IPS DF 6.9 (cell line): ENCODE measurements at places on chromosomes 5 and 9.

DNA sequence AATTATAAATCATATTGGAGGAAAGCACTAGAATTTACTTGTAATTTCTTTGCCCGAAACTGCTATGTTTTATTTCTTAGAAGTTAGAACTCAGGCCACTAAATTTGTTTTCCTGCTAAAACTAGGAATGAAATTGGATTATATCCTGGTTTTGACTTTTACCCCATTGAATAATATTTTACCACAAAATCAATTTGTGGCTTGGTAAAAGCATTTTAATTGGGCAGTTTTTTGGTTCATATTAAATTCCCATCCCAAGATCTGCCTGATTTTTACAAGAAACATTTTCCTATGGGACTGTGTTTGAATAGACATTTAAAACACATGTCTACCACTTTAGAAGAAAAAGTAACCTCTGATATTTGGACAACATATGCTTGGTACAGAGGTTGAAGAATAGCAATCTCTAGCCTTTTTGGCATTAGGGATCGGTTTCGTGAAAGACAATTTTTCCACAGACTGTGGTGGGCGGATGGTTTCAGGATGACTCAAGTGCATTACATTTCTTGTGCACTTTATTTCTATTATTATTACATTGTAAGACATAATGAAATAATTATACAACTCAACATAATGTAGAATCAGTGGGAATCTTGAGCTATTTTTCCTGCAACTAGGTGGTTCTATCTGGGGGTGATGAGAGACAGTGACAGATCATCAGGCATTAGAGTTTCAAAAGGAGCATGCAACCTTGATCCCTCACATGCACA is 565.6 kb downstream of the PRR16 start:
- H3K36me3 ChIP-seq: no peaks in the 10 kb centered on the region
- no peaks in the 10 kb centered on the region for H3K27me3 ChIP-seq
- DNase-seq: no peak

DNA sequence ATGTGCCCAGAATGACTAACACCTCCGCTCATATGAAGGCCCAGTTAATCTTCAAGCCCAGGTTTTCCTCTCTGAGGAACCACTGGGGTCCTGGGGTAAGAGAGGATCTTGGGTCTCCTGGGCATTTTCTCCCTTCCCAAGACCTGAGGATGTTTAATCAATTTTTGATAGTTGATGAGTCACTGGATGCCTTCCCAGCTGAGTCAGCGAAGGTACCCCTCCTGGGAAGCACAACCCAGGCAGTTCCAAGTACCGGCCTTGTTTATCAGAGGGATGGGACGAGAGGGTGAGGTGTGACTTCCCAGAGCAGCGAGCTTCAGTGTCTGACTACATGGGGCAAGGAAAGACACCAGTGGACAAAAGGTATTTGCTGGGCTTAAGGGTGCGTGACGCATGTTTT is 119.6 kb upstream of the IL12B start:
- H3K4me1 ChIP-seq: no peaks in the 10 kb centered on the region
- DNase-seq: no peak
- no peak overlapping the region for H3K27ac ChIP-seq
- H3K27me3 ChIP-seq: no peaks in the 10 kb centered on the region
- H3K4me3 ChIP-seq: no peak overlapping the region

DNA sequence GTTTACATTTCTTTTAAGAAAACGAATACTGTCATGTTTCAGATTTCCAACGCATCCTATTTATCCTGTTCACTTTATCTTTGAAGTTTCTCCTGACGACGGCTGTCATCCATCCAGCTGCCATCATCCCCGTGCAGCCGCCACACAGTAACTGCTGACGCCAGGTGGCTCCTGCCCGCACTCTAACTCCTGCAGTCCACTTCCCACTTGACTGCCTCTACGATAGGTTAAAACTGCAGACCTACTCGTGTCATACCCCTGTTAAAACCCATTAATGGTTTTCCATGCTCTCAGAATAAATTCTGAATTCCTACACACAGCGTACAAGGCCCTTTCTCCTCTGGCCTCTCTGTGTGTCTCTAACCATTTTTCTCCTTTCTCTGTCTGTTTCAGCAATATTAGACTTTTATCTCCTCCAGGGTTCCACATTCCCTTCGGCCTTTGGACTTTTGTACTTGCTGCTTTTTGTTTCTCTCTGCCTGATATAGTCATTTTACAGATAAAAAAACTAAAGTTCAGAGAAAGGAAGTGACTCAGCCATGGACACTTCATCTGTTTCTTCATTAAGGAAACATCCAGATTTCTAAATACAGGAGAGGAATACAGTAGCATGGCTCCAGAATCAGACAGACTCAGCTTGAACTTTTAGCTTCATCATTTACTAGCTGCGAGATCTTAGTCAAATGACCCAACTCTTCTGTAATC is 84.9 kb downstream of the ADAMTS12 start:
- H3K4me1 ChIP-seq: no peaks in the 10 kb centered on the region
- DNase-seq: no peak
- no peaks in the 10 kb centered on the region for H3K27me3 ChIP-seq
- no peak overlapping the region for H3K27ac ChIP-seq
- no peaks in the 10 kb centered on the region for H3K36me3 ChIP-seq

DNA sequence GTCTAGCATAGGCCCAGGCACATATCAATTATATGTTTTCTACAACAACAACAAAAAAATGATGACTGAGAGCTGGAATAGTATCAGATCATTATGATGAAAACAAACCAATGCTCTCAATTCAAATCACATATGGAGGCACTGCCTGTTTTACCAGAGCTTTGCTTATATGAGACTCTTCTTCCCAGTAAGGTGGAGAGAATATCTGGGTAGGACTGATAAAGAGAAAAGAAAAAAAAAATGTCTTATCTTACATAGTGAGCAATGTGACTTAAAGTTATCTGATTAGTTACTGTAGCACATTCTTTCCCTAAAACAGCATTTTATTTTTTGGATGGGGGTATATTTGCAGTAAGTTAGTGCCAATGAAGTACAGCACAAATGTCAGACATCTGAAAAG is 154.8 kb downstream of the RAB3C start:
- H3K4me3 ChIP-seq: no peak overlapping the region
- H3K27ac ChIP-seq: no peak overlapping the region
- DNase-seq: no peak
- no peaks in the 10 kb centered on the region for H3K36me3 ChIP-seq
- H3K27me3 ChIP-seq: no peaks in the 10 kb centered on the region

GRCh38 chr5:81749192-81749560 is 1.7 kb downstream of the SSBP2 start:
- H3K27me3 ChIP-seq: no peaks in the 10 kb centered on the region
- no peaks in the 10 kb centered on the region for H3K36me3 ChIP-seq
- H3K4me3 ChIP-seq: peak overlapping the region; percentile 83; the same call in 1 of the 2 replicates
- no peak for DNase-seq
- no peak overlapping the region for H3K27ac ChIP-seq

GRCh38 chr5:133900534-133901270 is 67.7 kb downstream of the C5orf15 start:
- H3K4me1 ChIP-seq: no peaks in the 10 kb centered on the region; the same call in 1 of the 2 replicates
- no peak for DNase-seq
- no peak overlapping the region for H3K4me3 ChIP-seq
- H3K27ac ChIP-seq: no peak overlapping the region
- H3K36me3 ChIP-seq: no peaks in the 10 kb centered on the region

- DNase-seq: no peak
- no peak overlapping the region for H3K4me3 ChIP-seq
- no peaks in the 10 kb centered on the region for H3K27me3 ChIP-seq
- H3K4me1 ChIP-seq: no peaks in the 10 kb centered on the region
- H3K36me3 ChIP-seq: no peaks in the 10 kb centered on the region
Observed at GRCh38 chr9:18595597-18595996, 121.6 kb downstream of the ADAMTSL1 start.

DNA sequence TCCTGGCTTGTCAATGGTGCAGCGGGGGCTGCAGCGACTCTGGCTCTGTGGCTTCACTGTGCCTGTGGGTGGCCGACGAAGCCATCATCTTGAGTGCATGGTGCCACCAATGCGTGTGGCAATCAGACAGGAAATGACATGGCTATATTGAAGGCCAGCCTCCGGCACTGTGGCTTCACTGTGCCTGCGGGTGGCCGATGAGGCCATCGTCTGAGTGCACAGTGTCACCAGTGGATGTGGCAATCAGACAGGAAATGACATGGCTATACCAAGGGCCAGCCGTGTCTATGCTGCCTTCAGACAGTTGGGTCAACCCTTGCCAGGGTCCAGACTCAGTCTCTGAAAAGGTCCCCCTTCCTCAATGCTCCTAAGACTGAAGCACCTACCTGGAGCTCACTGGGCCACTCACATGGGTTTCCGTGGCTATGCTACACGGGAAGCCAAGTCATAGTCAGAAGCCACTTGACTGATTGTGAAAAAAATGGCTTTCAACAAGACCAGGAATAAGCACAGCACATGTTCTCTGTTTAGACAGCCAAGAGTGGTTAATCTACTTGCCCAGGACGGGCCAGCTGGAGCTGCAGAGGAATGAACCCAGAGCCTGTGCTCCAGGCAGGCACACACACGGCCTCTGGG is 67.5 kb upstream of the S1PR3 start:
- DNase-seq: no peak
- H3K4me1 ChIP-seq: no peaks in the 10 kb centered on the region
- no peak overlapping the region for H3K27ac ChIP-seq
- no peak overlapping the region for H3K4me3 ChIP-seq
- H3K27me3 ChIP-seq: no peaks in the 10 kb centered on the region

DNA sequence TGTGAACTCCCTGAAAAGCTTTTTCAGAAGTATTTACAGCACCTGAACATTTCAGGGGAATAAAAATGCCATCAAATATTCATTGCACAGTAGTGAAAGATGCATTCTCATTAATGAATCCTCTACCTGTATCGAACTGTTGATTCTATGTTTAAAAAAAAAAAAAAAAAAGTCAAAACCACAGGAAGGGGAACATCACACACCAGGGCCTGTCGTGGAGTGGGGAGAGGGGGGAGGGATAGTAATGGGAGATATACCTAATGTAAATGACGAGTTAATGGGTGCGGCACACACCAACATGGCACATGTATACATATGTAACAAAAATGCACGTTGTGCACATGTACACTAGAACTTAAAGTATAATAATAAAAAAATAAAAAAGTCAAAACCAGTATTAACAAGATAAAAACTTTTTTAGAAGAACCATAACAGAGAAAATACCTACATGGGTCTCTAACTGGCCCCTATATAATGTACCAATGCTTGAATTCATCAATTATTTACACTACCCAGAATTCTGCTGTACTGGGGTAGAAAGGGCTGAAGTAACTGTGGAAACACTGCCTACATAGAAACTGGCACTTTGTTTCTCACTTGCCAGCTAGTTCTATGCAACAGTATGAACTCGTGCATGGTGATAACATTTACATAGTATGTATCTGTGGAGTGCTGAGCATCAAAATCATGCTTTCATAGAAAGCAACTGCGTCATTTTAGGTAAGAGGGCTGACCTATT is 48.9 kb downstream of the GNAQ start:
- no peaks in the 10 kb centered on the region for H3K27me3 ChIP-seq
- H3K27ac ChIP-seq: no peak overlapping the region
- H3K4me3 ChIP-seq: no peak overlapping the region

DNA sequence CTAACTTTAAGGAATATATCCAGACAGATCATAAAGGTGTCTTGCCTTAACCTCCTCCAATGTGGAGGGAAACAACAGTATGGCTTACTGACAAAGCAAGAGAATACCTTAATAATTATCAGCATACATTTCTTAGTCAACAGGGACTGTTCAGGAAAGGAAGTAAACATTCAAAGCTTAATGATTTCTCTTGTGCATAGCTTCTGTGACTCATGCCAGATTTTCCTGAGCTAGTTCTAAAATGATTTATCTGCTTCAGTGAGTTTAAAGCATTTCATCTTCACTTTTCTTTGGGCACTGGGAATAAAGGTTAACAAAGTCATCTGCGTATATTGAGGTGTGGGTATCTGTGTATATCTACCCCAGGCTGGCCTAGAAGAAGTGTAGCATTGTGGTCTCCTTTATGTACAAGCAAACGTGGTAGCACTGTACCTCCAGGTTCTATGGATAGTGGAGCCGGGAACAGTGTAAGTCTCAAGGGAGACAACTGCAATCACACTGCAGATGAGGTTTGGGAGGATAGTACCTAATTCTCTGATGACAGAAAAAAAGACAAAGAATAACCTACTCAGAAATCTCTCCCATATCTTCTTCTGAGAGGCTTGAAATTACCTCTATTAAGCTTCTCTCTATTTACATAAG is 284.1 kb downstream of the HCN1 start:
- no peak overlapping the region for H3K4me3 ChIP-seq
- H3K36me3 ChIP-seq: no peaks in the 10 kb centered on the region
- no peak for DNase-seq
- H3K27ac ChIP-seq: no peak overlapping the region
- H3K4me1 ChIP-seq: no peaks in the 10 kb centered on the region
- H3K27me3 ChIP-seq: no peaks in the 10 kb centered on the region

GRCh38 chr9:123175854-123176629 is 92.3 kb downstream of the STRBP start:
- peaks cover 6% of the 10 kb centered on the region for H3K4me1 ChIP-seq
- H3K4me3 ChIP-seq: no peak overlapping the region
- H3K36me3 ChIP-seq: no peaks in the 10 kb centered on the region
- H3K27ac ChIP-seq: no peak overlapping the region
- DNase-seq: no peak
- no peaks in the 10 kb centered on the region for H3K27me3 ChIP-seq

DNA sequence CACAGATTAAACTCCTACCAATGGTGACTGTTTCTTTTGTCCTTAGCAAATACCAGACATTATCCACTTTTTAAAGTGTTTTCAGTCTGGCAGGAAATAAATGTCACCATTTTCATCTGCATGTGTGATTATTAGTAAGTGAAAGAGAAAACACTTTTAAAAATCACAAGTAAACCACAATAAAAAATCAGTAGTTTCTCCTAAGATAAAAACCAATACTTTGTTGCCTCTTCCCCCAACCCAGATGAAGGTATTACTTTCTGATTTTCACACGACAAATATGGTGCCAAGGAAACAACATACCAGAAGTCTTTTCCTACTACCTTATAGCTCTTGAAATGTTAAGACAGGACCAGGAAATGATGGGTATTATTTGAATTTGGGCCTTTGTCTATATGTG is 11.5 kb upstream of the MAP3K1 start:
- DNase-seq: no peak
- no peak overlapping the region for H3K4me3 ChIP-seq
- no peaks in the 10 kb centered on the region for H3K27me3 ChIP-seq
- no peak overlapping the region for H3K27ac ChIP-seq

DNA sequence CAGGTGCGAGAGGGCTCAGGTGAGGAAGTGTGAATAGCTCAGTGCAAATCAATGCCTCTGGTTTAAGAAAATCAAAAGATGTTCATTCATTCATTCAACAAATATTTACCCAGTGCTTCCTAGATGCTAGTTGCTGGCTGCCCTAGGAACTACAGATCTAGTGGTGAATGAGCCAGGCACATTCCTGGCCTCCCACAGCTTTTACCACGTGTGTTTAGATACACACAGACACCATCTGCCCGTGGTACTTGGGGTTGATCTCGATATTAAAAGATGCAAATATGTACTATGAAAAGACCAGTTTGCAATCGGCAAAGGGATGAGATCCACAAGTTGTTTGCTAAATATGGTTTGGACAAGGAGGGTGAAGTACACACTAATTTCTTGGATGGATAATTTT is 78.2 kb downstream of the GTF3C4 start:
- H3K27ac ChIP-seq: no peak overlapping the region
- no peak for DNase-seq
- no peaks in the 10 kb centered on the region for H3K36me3 ChIP-seq
- peaks cover 3% of the 10 kb centered on the region; the same call in 1 of the 2 replicates for H3K4me1 ChIP-seq
